ENCODE measurements at places on chromosomes 7 and 10.
A peak's percentile ranks its signal among the peaks of the same experiment; 100 is the strongest.

- no peak for DNase-seq
Observed at GRCh38 chr10:2529945-2530344, 537.4 kb upstream of the PFKP start.

- no peak for DNase-seq
Observed at GRCh38 chr7:31119249-31119648, 67.1 kb downstream of the ADCYAP1R1 start.

GRCh38 chr7:154881026-154881425 lies 121.9 kb downstream of the PAXIP1 start:
- no peak for DNase-seq

DNA sequence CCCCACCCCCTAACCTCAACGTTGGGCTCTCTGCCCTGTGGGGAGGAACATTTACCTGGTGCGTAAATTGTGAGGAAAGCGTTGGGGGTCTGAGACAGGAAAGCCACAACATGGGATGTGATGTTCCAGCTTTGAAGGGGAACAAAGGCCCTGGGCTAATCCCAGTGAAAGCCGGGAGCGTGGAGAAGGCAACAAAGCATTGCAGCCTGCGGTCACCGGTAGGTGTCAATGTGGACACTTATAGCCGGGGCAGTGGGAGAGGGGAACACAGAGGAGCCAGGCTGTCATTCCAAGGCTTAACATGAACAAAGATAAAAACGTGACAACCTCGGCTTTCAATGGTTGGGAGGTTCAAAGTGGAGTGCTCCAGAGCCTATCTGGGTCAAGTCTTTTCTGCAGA lies 12.7 kb downstream of the PTF1A start:
- DNase-seq, result no peak

GRCh38 chr7:24668927-24669635 lies 88.2 kb downstream of the GSDME start:
- DNase-seq, result peak; percentile 2

DNA sequence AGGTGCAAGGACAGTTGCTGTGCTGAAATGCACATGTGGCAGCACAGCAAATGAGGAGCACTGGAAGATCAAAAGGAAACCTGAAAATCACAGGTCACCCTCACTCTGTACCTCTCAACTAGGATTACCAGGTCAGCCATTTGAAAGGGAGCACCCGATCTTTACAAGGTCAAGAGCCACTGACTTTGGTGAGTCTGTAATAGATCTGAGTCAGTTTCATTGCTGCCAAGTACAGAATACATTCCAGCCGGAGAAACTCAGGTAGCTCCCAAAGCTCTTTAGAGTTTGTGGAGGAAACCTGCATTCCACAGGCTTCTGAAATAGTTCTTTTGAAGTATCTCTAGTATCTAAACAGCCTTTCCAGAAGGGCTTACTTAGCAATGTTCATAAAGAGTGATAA lies 217.5 kb downstream of the SNX13 start:
- DNase-seq, result no peak

DNA sequence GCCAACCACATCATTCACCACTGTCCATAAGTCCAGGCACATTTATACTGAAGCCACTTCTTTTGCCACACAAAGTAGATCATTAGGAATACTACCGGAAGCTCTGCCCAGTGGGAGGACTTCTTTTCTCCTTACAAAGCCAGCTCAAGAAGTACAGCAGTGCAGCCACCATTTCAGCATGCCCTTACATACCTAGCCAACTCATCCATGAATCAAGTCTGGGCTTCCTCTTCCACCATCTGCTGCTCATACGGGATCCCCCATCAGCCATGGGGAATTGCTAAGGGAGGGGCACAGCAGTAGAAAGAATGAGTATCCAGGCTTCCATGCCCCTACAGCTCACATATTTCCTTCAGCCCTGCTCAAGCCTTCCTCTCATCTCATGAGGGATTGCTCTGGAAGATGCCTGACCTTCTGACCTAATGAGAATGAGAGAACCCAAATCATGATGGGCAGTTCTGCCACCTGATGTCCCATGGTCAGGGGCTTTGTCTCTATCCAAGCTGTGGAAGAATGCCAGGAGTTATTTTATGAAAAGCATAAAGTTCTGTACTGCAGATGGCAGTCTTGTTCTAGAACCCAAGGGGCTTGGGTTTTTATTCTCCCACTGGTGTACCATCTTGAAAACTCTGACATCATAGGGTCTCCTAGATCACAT lies 39.5 kb downstream of the ACSM6 start:
- no peak for DNase-seq

DNA sequence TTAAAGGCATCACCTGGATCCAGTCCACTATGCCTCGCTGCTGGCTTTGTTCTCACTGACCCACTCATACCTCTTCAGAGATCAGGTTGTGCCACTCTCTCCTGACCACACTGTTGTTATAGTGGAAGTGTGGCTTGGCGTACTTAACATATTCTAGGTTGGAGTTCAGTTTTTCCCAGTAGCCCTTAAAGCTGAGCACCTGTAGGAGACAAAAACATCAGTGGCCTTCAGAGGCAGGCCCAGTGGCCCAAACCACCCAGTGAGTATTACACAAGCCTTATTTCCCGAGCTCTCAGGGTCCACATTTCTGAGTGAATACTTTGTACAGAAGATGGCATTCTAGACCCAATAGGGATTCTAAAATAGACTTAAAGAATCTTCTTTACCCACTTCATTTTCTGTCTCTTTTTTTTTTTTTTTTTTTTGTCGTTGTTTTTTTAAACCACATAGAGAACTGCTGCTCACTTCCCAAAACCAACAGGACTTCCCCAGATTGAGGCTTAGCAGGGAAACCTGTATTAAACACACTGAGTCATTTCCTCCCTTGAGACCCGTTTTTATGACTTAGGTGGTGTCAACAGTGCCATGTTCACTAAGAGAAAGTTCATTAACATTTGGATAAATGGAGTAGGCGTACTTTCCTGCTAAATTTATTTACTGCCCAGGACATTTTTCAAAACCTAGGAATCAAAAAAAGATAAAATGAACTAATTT lies 85.8 kb downstream of the GSAP start:
- DNase-seq, result no peak

GRCh38 chr10:112983444-112984056 lies 33.5 kb downstream of the TCF7L2 start:
- no peak for DNase-seq

- DNase-seq, result no peak
Observed at GRCh38 chr7:140160308-140160707, 16.5 kb downstream of the KDM7A start.
